ENCODE measurements at places on chromosomes 6 and 20.

DNA sequence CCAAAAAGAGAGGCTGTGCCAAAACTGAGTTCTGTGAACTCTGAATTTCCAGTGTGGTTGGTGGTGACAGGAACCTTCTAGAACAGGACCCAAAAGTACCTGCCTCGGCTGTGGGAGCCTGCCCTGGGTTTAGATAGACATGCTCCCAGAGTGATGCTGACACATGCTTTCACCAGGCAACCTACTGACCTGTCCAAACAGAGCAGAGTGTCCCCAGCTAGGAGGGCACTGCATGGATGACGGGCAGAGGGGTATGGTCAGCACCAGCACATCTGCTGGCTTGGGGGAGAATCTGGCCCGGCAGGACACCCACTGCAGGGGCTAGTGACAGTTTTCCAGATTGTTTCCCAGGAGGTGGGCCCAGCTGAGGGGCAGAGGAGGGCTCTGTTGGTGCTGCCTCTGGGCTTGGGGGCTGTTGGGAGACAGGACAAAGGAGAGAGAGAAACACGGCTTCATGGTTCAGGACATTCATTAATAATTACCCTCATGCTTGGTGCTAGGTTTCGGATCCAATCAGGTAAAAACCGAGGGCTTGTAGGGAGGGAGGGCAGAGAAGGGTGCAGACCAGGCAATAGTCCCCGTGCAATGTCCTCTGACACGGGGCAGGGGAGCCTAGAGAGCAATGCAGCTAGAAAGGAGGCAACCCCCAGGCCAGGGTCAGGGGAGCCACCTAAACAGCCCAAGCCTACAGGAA lies 15.0 kb downstream of the KCNK5 start:
- DNase-seq: no peak
- no peak overlapping the region for H3K4me3 ChIP-seq

DNA sequence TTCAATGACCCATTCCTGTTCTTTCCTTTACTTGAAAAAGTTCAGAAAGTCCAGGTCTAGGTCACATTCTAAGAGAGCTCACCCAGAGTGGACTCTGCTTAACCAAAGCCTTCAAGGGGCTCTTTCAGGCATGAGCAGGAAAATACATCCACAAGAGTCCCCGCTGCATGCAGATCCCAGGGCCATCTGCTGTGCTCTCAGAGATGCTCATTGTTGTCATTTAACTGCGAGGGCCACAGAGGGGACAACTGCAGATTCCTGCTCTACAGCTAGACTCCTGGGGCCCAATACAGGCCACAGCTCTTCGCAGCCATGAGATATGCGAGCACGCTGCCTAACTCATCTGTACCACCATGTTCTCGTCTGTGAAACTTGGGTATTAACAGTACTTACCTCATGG lies 295.6 kb upstream of the QKI start:
- DNase-seq: no peak
- H3K4me3 ChIP-seq: no peak overlapping the region
- H3K36me3 ChIP-seq: peaks cover 21% of the 10 kb centered on the region
- H3K27me3 ChIP-seq: no peaks in the 10 kb centered on the region

DNA sequence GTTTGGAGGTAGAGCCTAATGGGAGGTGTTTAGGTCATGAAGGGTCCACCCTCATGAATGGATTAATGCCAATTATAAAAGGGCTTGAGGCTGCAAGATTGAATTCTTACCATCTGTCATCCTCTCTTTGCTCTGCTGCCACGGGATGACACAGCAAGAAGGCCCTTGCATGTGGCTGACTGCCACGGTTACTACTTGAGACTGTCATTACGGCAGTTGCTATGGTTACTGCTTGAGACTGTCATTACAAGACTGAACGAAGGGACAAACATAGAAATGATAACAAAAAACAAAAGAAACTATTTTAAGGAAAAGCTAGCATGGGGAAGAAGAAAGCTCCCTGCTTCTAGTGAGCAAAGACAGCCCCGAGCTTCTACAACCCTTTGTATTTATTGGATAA lies 715.0 kb downstream of the TFAP2A start:
- H3K36me3 ChIP-seq: no peaks in the 10 kb centered on the region
- H3K4me3 ChIP-seq: no peak overlapping the region
- H3K4me1 ChIP-seq: no peaks in the 10 kb centered on the region
- no peak overlapping the region for H3K27ac ChIP-seq

GRCh38 chr6:133208183-133208755 lies 32.9 kb upstream of the EYA4 start:
- peaks cover 6% of the 10 kb centered on the region for H3K36me3 ChIP-seq
- H3K4me3 ChIP-seq: no peak overlapping the region
- no peak for DNase-seq

- no peak overlapping the region for H3K4me3 ChIP-seq
- DNase-seq: no peak
- H3K27me3 ChIP-seq: peaks cover 2% of the 10 kb centered on the region
- H3K36me3 ChIP-seq: no peaks in the 10 kb centered on the region
- H3K4me1 ChIP-seq: peaks cover 3% of the 10 kb centered on the region
Observed at GRCh38 chr6:159443417-159443920, 249.6 kb downstream of the SOD2 start.

All from WTC11 (cell line).